ENCODE measurements at places on chromosomes 6 and 20.

- DNase-seq, result no peak
Measured at GRCh38 chr20:4691753-4692152, 30.0 kb upstream of the PRND start.

DNA sequence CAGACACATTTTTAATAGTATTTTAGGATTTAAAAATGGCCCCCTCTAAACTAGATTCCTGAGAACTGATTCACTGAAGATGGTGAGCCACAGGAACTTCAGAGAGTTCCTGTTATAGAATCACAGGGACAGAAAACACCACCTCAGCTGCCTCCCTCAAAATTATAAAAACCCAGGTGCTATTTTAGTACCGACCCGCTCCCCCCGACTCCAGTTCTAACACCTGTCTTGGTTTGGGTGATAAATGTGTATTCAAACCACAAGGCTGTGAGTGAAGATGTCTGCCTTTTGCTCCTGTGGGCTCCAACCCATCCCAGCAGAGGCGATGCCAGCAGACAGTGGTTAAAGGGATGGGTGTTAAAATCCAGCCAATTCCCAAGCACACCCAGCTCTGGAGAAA, 127.4 kb upstream of the LY86 start:
- no peak for DNase-seq

GRCh38 chr6:39221779-39222641, 7.3 kb downstream of the KCNK5 start:
- DNase-seq, result no peak

DNA sequence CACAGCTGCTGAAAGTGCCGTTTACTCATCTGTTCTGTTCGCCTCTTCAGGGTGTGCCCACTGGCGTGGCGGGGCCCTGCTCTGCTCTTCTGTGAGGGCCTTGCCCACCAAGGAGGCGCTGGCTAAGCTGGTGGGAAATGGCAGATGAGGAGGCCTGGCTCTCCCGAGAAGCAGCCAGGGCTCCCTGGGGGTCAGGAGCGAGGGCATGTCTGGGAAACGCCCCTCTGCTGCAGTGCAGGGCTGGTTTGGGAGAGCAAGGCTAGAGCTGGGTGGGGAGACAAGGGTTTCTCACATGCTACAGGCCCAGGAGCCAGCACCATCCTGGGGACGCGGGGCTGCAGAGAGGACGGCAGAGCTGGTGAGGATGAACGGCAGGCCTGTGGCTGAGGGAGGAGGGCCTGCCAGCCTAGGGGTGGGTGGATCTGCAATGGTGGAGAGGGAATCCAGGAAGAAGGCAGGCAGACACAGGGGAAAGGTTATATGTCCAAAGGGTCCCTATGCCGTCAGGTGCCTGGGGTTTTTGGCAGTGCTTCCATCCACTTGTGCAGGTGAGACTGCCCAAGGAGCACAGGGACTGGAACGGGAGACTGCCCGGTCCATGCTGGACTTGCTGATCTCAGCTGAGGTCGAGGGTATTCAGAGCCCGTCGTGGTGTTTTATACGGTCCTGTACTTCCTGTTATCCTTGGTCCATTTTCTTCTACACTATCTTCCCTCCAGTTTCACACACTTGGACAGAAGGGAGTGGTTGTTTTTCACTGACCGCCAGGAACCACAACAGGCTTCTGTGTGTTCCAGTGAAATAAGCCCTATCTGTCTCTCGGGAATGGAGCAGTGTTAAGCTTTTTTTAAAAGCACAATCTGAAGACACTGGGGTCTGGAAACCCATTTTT, 119.2 kb downstream of the SYCP2 start:
- no peak for DNase-seq

DNA sequence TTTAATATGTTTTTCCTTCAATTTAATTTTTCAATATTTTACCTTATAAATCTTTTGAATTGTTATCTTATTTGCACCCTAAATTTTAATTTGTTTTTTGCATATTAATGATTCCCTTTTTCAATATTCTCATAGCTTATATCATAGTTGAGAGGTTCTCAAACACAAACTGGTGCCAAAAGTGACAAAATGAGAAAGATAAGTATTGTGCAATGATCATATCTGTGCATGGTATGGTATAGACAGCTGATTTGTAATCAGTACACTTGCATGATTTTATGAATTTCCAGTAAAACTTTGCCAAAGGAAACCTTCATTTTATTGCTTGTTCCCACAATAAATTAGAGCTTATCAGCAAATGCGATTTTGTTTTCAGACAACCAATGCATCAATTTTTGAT, 161.0 kb upstream of the HDAC2 start:
- no peak for DNase-seq
